Caki2 (cell line): ENCODE measurements at places on chromosomes 7 and 10. TPM values are rescaled to one million over a fixed set of nuclear protein-coding genes. Genes with fewer than 3 reads are reported as not detected.

Gene PODXL
- total RNA-seq, result 0.61 and 3.6 TPM in 2 replicates

Gene C10orf62
- 0.41 TPM in 1 of 2 replicates, not detected in the other for total RNA-seq

- DNase-seq, result no peak
Observed at GRCh38 chr10:50740293-50740648, 535 bp downstream of the ASAH2B start.

Gene ZNF438
- total RNA-seq, result 2.1 and 2.6 TPM in 2 replicates

DNA sequence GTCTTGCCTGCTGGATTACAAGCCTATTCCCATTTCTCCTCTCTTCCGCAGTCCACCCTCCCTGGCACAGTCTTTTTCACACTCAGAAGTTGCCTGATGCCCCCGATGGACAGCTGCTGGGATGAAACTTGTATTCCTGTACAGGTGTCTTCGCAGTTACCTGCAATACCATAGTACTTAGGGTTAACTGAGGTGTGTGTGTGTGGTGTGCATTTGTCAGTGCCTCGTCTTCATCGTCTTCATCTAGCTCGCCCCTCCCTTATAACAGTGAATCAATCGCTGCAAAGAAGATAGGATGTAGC is 11.0 kb downstream of the NXPH1 start:
- no peak for DNase-seq

Gene FOXI2
- total RNA-seq, result not detected in 2 replicates

GRCh38 chr7:51021906-51022570 is 239.3 kb upstream of the GRB10 start:
- no peak for DNase-seq

GRCh38 chr10:4804465-4804864 is 21.5 kb upstream of the AKR1E2 start:
- DNase-seq, result no peak

DNA sequence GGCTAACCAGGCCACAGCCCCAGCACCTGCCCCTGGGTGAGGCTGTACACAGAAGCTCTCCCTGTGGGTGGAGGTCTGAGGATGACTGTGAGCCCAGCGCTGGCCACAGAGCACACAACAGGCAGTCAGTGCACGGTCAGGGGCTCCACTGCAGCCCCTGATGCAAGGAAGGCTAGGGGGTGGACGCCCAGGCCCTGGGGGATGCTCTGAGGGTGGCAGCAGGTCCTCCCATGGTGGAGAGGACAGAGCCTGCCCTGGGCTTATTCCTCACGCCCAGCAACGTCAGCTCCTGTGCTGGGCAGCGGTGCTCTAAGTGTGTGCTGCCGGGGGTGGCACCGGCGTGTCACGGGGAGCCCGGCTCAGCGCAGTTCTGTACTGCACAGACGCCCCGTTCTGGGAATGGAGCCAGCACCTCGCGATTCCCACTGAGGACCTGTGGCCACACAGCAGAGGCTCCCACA is 223.2 kb downstream of the MAD1L1 start:
- DNase-seq, result no peak

DNA sequence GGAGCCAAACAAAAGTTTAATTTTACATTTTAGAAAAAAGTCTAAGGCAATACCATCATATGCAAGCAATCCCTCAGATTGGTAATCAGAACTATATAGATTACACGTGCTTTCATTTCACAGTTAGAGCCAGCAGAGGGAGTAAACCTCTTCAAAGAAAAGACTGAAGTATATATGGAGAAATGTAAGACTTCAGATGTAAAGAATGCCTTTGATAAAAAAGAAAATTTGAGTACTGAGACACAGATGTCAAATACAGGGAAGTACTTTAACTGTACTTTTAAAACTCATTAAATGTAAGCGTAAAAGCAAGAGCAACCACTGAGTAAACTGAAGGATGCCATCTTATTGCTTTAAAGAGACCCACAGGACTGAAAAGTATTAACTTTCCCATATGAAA is 101.4 kb upstream of the FAM133B start:
- DNase-seq, result peak; percentile 50

GRCh38 chr7:55550010-55550663 is 22.2 kb downstream of the VOPP1 start:
- DNase-seq, result no peak

Gene SPDYE8
- total RNA-seq, result not detected in 2 replicates

DNA sequence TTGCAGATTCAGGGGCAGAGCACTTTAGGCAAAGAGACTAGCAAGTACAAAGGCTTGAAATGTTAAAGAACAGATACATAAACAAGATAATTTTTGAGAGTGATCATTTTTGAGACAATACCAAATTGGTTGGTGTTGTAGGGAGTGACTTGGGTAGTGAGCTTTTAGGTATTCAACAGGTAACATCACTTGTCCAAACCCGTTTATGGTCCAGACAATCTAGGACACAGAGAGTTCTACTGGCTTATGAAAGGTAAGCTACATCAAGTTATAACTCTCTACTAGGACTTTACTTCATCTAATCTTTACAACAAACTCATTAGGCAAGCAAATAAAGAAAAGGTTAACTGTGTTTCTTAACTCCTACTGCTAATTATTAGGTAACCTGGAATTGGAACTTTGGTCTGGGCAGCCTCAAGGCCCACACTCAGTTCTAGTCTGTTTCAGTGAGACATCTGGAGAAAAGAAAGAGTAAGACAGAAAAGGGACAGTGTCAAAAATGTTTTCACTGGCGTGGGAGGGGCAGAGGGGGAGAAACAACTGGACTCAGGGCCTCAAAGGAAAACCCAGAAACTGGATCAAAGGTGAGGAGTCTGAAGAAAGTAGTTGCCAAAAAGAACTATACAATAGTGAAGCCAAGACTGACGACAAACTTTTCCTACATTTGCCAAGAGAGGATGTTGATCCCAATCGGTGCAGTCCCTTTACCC is 39.2 kb downstream of the GNAT3 start:
- no peak for DNase-seq

Gene CTAGE4
- total RNA-seq, result 0.84 and 1.3 TPM in 2 replicates

DNA sequence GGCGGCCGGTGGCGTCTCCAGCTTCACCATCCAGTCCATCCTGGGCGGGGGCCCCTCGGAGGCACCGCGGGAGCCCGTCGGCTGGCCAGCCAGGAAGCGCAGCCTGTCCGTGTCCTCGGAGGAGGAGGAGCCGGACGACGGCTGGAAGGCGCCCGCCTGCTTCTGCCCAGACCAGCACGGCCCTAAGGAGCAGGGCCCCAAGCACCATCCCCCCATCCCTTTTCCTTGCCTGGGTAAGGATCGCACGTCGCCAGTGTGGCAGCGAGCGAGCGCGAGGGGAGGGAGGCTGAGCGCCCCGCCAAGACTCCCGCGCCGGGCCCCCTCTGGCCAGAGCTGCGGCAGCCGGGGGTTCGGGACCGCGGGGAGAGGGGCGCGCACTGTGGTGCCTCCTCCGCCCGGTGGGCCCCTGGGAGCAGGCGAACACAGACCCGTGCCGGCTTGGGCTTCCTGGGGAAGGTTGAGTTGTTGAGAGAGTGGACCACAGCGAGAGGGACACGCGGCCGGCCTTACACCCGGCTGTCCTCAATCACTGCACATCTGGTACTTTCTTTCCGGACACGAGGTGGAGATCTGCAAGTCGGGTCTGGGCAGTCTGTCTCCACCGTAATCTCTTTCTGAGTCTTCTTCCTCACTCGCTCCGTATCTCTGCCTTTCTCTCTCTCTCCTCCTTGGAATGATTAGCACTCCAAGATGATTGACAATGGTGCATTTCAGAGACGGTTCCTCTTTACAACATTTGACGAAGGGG is 652 bp downstream of the HMX2 start:
- DNase-seq, result no peak

Gene CTTNBP2
- total RNA-seq, result not detected in 2 replicates

Gene UBN2
- 1.5 and 1.7 TPM in 2 replicates for total RNA-seq

DNA sequence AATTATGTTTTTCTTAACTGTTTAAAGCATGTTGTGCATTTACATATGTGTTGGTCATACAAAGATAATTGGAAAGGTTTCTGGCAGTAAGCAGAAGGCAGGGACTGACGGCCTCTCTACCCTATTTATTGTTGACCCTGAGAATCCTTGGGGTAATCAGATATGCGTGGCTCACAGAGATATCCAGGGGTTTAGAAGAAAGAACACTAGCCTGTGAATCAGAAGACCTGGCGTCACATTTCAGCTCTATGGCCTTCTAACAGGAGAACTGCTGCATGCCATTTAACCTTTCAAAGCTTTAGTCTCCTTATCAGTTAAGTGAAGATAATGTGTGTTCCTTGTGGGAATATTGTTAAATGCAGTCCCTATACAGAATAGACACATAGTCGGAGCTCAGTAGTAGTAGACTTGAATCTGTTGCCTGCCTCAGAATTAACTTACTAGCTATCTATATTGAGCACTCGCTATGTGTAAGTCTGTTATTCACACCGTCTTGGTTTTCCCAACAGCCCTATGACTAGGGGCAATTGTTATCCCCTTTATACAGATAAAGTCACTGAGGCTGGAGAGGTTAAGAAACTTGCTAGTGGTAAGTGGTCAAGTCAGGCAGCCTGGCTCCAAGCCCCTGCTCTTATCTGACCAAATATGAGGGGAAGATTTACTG is 129.6 kb upstream of the ANKRD1 start:
- no peak for DNase-seq

Gene CPA4
- 11.6 and 23.1 TPM in 2 replicates for total RNA-seq

GRCh38 chr7:131400681-131401176 is 73.1 kb downstream of the MKLN1 start:
- no peak for DNase-seq

GRCh38 chr7:22094413-22095342 is 149.0 kb upstream of the CDCA7L start:
- DNase-seq, result no peak

- peak; percentile 54 for DNase-seq
Observed at GRCh38 chr7:112160130-112160770, 45.9 kb downstream of the DOCK4 start.

Gene AZGP1
- 1.1 TPM in 1 of 2 replicates, not detected in the other for total RNA-seq

DNA sequence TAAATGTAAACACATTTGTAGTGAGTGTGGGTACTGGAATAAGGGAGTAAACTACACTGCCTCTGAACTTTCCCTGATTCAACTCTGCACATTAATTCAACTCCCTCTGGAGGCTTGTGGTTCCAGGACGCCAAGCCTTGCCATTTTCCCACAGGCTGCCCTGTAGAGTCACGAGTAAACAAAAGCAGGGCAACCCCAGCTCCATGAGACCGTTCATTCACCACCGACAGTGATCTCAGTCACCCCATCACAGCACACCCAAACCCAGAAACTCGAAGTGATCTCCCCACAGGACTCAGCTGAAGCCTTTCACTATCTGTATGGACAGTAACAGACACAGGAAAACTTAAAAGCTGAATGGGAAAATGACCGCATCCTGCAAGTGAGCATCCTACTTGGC is 218.8 kb upstream of the FRMD4A start:
- DNase-seq, result no peak

Gene HOXA2
- 0.30 TPM in 1 of 2 replicates, not detected in the other for total RNA-seq

Gene CALHM1
- total RNA-seq, result not detected in 2 replicates

- no peak for DNase-seq
Observed at GRCh38 chr10:76991621-76992020, 646.0 kb downstream of the KCNMA1 start.

Gene GRM3
- total RNA-seq, result not detected in 2 replicates

- no peak for DNase-seq
Observed at GRCh38 chr10:62639144-62639543, 165.4 kb upstream of the ADO start.

DNA sequence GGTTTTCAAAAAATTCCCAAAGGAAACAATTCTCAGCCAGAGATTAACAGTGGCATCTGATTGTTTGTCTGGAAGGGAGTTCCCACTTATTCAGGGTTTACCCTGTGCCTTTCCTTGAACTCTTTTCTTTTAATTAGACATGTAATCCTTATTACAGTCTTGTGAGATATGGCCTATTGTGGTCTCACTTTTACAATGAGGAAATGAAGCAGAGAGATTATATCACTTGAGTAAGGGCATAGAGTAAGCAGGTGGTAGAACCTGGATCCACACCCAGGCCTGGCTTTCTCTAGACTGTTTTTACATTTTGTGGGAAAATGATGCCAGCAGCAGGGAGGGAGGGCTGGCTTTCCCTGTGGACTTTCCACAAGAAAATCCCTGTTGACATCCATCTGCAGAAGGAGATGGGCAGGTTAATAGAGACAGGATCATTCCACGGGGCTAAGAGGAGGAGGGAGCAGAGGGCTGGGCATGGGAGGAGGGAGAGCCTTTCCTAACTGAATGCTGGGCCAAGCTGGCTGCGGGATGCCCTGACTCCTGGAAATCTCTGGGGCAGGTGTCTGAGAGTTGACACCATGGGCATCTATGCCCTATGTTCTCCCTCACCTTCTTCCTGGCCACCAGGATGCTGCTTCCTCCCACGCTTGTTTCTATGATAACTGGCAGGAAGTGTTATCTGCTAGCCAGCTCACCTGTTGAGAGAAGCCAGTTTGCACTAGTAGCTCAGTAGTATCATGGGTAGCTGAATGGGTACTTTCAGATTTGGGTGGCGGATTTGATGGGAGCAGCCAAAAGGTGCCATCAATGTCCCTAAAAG is 28.7 kb upstream of the ARHGAP22 start:
- DNase-seq, result no peak
